ENCODE measurements at places on chromosomes 6 and 20.

DNA sequence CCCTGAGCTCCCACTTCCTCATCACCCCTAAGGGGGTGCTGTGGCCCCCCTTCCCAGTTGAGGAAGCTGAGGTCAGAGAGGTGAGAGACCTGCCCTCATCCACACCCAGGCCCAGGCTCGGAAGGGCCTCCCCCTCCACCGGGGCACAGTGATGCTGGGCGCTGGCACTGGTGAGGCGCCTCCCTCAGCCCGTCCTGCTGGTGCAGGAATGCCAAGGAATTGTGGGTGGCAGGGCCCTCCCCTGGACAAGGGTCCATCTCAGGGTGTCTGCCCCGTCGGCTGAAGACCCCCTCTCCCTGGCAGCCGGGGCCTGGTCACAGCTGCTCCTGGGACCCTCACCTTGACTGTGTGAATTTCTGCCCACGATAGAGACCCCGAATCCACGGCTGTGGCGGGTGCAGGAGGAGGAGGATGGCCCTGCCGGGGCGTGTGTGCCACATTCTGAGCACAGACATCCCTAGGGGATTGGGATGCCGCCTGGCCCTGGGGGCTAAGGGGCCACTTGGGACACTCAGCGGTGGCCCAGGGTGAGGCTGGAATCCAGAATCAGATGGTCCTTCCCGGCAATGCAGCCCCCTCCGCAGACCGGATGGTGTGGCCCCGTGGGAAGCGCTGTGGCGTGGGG is 70.2 kb upstream of the GATA5 start:
- no peak for DNase-seq

DNA sequence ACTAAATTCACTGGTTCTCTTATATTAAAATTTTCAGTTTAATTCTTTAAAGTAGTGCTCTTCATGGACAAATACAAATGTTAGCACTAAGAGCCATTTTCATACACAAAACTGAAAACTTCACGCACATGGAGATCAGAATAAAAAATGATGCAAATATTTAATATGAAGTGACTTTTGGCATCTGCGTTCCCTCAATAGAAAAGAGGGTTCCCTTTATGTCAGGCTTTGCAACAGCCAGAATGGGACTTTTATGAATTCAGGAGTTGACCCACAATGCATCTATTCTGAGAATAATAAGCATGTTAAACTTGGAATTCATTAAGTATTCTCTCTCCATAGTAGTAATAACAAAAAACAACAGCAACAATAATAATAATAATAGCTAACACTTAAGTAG is 125.8 kb downstream of the INSM1 start:
- DNase-seq: no peak

GRCh38 chr6:78611102-78611620 is 256.2 kb upstream of the IRAK1BP1 start:
- DNase-seq: no peak

- no peak for DNase-seq
Measured at GRCh38 chr6:138454981-138455706, 44.1 kb downstream of the NHSL1 start.

GRCh38 chr20:31972471-31973021 is 4.6 kb downstream of the XKR7 start:
- no peak for DNase-seq

Measured in dorsolateral prefrontal cortex (tissue), 122 donors.